Left lobe of liver (tissue), 2 donors: ENCODE measurements at places on chromosomes 2 and 18.

DNA sequence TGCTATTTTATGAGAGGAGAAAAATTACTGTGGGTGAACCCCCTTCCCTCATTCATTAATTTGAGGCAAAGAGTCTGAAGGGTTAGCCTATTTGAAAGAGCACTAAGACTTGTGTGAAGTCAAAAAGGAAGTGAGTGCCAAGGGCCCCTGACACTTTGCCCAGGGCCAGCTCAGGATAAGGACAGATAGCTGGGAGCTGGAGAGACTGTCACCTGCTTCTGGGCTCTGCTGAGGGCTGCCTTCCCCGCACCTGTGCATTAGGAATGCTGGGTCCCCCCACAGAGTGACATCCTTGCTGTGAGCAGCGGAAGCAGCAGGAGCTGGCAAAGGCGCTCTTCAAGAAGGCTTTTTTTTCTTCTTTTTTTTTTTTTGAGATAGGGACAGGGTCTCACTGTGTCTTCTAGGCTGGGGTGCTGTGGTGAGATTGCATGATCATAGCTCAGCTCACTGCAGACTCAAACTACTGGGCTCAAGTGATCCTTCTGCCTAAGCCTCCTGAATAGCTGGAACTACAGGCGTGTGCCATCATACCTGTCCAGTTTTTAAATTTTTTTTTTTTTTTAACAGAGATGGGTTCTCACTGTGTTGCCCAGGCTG lies 148.3 kb downstream of the AQP4 start:
- no peak for DNase-seq

GRCh38 chr2:155830351-155830750 lies 502.2 kb downstream of the NR4A2 start:
- DNase-seq, result no peak

- DNase-seq, result no peak
Measured at GRCh38 chr2:196956069-196956468, 29.6 kb upstream of the PGAP1 start.

- no peak for DNase-seq
Measured at GRCh38 chr2:178243961-178244360, 49.6 kb downstream of the OSBPL6 start.

- no peak for DNase-seq
Measured at GRCh38 chr2:33142810-33143209, 196.1 kb downstream of the LTBP1 start.

- DNase-seq, result no peak
Measured at GRCh38 chr2:109001201-109001600, 12.2 kb upstream of the EDAR start.

GRCh38 chr18:3046216-3046808 lies 33.4 kb upstream of the LPIN2 start:
- DNase-seq, result no peak

DNA sequence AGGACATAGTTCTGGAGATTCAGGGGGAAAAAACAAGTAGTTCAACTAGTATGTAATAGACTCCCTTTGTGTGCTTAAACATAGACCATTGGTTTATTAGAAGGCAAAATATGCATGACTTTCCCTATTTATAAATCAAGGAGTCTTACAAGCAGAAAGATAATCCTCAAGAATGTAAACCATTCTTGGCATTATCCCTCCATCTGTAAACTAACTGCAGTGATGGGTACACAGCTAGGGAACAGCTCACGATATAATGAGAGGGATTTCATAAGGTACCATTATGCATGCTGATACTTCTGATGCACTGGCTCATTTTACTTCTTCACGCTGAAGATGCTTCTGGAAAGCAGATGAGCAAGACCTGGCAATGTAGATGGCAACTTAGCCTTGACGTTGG lies 878 bp downstream of the FBXO15 start:
- no peak for DNase-seq

GRCh38 chr2:60221098-60221497 lies 332.4 kb downstream of the BCL11A start:
- no peak for DNase-seq
